ENCODE measurements at places on chromosomes 2 and 18. TPM values are rescaled to one million over a fixed set of nuclear protein-coding genes. Genes with fewer than 3 reads are reported as not detected.

RAMP1 gene
- total RNA-seq, result 0.68 TPM

GKN1 gene
- not detected for total RNA-seq

DNA sequence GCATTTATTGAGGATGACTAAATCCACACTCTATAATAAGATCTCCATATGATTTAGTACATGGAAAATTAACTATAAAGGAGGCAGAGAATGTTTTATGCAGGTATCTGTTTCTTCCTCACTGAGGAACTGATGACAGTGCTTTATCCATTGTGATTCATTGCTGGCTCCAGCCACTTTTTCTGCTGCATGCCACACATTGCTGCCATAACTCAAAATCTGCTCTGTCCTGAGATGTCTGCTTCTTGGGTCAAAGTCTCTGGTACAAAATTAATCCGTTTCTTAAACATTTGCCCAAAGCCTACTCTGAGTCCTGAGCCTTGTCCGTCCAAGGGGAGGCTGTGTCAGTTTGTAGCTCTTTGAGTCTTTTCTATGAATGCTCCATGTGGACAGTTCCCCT is 15.5 kb upstream of the ARHGAP28 start:
- no peak for DNase-seq

DNA sequence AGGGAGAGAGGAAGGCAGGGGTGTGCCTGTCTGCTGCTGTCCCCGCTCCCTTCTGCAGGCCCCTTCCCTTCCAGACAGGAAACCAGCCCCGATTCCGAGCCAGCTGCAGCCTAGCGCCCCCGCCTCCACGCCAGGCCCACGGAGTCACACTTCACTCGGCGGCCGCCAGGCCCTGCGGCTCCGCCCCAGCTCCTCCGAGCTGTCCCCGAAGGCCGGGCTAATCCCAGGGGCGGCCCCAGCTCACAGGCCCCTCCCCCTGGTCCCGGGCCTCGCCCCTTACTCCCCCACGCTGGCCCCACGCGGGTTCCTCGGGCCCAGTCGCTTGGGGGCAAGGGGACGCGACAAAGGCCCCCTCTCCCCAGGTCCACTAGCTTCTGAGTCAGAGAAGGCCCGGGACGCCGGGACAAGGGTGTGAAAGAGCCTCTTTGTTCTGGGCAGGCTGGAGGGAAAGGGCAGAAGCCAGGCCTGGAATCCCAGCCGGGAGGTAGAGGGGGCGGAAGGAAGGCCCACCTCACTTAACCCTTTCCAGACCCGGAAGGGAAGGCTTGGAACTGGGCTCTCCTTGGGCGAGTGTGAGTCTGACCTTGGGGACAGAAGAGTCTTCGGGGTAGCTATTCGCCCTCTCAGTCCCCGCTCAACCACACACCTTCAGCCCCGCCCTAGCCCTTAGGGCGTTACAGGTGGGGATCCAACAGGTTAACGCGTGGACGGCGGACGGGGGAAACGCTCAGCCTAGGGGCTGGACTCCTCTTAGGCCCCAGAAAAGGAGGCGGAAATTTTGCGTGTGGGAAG is 1.2 kb downstream of the RTKN start:
- DNase-seq, result peak; percentile 61
